ENCODE measurements at places on chromosomes 1 and 21. TPM values are rescaled to one million over a fixed set of nuclear protein-coding genes. Genes with fewer than 3 reads are reported as not detected.

Gene OR6Y1
- not detected for total RNA-seq

Gene OPTC
- total RNA-seq = 40.7 TPM

Gene LRRC38
- total RNA-seq = 1.6 TPM

Gene FCN3
- total RNA-seq = 0.99 TPM

Gene OR14C36
- total RNA-seq = not detected

Gene PPFIA4
- total RNA-seq = 15.8 TPM

Gene SPRR2D
- not detected for total RNA-seq

Gene GABRD
- total RNA-seq = 1.4 TPM

Gene AKR7A2
- 85.5 TPM for total RNA-seq

Gene OLFML2B
- 52.4 TPM for total RNA-seq

Gene BSND
- not detected for total RNA-seq

Gene CELA3B
- total RNA-seq = not detected
